ENCODE measurements at places on chromosomes 7 and 10.

- no peak for DNase-seq
These were observed 291.4 kb downstream of the USP6NL start for GRCh38 chr10:11319990-11320602.

GRCh38 chr10:985361-985760 is 2.9 kb upstream of the GTPBP4 start:
- DNase-seq: no peak

DNA sequence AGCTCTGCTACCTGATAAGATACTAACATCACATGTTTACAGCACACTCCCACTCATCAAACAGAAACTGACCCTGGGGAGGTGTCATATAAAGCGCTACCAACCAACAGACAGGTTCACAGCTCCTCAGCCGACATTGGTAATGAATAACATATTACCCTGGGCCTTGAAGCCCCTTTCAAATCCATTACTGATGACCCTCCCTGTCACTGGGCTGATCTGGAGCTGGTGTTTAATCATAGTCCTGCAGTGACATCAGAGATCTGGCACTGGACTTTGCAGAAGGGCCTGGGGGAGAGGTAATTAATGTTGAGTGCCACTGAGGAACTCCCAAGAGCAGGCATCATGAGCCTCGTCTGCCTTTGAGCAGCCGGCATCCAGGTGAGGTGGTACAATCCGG is 306.5 kb upstream of the NFE2L3 start:
- no peak for DNase-seq

GRCh38 chr7:134602881-134603451 is 43.7 kb upstream of the BPGM start:
- no peak for DNase-seq

DNA sequence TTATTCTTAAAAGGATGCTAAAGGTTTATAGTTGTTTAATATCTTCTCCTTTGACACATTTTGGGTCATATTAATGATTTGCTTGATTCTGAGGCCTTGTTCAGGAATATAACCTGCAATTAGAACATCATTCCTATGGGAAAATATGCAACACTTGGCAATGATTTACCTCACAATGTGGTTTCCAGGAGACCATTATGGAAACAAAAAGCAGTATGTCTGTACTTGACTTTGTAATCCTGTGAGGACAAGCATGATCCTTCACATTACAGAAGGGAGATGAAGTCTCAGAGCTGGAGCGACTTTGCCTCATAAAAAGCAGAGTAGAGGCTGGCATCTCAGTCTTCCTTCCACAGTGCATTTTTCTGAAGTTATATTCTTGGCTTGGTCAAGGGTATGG is 57.0 kb upstream of the CDCA7L start:
- no peak for DNase-seq

DNA sequence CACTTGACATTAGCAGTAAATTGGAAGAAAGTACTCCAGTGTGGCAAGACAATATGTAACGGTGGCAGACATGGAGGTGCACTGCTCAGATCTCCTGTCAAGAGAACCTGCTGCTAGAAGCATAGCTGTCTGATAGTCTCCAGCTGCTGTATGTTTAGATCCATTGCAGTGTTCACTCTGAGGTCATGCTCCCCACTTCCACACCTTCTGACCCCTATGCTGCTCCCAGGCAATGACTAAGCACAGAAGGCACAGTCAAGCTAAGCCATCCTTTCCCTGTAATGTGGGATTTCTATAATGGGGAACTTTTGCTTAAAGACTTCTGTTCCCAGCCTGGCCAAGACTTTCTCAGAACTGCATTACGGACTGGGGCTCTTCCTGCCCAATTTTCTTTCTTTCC is 315.8 kb downstream of the HPSE2 start:
- no peak for DNase-seq

GRCh38 chr7:138935465-138936011 is 45.7 kb downstream of the KIAA1549 start:
- DNase-seq: no peak

GRCh38 chr7:112130729-112131410 is 75.3 kb downstream of the DOCK4 start:
- no peak for DNase-seq

- DNase-seq: no peak
These were observed 8.9 kb upstream of the CH25H start for GRCh38 chr10:89216056-89216455.

- no peak for DNase-seq
These were observed 5.3 kb downstream of the CLCN1 start for GRCh38 chr7:143321242-143321641.

DNA sequence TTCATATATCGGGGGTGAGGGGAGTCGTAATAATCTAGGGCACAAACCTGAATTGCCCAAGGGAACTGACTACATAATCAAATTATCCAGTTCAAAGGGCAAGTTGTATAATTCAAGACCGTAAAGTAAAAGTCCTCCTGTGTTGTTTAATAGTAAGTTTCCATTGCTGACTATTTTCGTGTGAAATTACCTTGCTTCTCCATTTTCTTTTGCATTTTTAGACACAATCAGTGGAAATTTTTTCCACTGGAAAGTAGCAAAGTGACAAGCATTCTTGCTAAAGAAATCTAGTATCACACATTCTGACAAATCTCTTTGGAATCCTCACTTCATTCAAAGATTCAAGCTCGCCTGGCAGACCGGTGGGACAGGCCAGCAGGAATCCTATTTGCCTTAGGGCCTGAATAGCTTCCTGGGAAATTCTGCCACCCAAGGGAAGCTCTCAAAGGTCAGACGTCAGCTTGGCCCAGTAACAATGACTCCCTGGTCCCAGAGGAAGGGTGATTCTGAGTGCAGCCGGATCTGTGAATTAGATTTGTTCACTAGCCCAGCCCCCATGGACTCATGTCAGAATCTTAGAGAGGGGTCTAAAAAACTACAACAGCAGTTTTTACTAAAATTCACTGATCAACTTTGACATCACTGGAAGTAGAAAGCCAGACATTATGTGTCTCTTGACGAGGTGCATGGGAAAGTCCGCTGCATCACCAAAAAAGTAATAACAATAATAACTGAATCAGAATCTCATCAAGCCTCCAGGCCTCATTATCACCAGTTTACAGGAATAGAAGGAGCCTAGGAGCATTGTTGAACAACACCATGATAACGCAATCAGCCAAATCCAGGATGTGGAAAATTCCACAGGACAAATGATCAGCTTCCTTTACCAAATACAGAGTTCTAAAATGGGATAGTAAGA is 161.0 kb downstream of the SKIDA1 start:
- no peak for DNase-seq

DNA sequence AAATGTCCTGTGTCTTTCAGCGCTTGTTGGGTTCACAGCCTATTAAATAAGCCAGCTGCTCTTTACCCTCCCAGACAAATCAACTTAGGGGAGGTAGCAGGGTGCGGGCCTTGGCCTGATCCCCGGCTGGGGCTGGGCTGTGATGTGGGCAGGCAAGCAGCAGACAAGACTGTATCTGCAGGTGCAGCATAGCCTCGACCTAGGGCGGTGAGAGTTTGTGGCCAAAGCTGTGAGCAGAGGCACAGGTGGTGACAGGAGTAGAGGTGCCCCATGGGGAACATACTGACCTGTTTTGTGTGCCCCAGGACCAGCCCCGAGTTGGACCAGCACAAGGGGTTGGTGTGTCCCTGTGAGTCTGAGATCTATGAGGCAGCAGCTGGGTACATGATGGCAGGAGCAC is 885.4 kb downstream of the ZNF37A start:
- DNase-seq: no peak

GRCh38 chr10:78844960-78845607 is 223.7 kb upstream of the ZMIZ1 start:
- no peak for DNase-seq

DNA sequence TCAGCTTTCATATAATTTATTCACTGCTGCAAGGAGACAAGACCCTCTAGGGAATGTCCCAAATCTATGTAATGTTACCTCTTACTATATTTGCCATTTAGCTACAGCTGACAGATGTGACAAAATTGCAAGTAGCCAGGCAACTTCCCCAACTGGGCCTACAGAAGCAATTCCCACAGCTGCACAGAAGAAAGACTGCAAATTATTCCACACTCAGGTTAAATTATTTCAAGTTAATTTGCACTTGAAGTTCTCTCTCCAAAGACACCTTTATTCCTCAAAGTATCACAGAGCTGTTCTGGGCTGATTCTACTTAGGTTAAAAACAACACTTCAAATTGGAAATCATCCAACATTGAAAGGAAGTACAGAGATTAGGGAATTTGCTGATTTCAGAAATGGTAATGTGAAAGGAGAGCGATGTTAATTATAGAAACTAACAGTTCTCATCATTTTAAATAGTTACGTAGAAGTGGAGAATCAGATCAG is 133.6 kb downstream of the THSD7A start:
- DNase-seq: no peak

DNA sequence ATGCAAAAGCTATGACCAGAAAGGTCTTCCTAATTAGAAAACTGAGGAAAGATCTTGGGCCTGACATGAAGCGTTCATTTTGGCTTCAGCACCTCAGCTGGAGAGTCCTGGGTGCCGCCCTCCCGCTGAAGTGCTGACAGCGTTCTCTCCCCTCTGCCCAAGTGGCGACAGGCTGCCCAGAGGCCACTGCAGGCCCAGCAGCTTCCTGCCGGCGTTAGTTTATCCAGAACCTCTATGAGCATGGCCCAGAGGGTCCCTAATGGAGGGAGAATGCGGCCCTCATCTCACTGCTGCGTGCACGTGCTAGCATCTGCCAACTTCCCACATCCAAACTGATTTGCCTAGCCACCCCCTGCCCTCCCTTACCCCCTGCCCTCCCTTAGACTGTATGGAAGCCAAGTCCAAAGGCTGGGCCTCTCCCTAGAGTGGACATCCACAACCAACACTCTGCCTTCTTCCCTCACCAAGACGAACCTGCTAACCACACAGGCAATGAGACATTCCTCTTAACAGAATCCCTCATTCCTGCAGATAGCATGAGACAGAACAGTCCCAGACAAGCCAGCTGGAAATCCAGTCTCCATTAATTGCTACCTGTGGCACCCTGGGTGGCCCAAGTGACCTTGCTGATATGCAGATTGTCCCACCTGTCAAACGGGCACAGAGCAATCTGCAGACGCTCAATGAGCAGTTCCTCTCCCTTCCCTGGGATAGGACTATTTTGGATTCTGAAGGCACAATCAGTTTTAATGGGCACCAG is 108.4 kb downstream of the C10orf90 start:
- DNase-seq: no peak

- DNase-seq: no peak
These were observed 50.0 kb downstream of the SRI start for GRCh38 chr7:88169717-88170320.

- DNase-seq: no peak
These were observed 267.5 kb upstream of the KAT6B start for GRCh38 chr10:74558897-74559296.

GRCh38 chr7:108460964-108461363 is 4.7 kb upstream of the NRCAM start:
- no peak for DNase-seq

GRCh38 chr7:69739931-69740431 is 141.7 kb downstream of the AUTS2 start:
- DNase-seq: no peak

DNA sequence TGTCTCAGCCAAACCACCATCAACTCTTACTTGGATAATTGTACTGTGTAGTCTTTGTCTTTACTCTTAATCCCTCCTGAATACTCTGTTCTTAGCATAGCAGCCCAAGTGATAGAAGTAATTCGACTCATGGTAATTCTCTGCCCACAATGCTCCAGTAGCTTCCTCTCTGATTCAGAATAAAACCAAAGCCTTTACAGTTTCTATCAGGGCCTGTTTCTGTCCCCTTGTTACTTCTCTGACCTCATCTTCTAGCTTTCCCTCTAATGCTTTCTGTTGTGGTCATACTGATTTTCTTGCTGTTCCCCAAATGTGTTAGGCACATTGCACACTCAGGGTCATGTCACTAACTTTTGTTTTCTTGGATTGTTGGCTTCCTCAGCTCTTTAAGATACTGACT is 8.0 kb downstream of the ZNF518A start:
- no peak for DNase-seq

DNA sequence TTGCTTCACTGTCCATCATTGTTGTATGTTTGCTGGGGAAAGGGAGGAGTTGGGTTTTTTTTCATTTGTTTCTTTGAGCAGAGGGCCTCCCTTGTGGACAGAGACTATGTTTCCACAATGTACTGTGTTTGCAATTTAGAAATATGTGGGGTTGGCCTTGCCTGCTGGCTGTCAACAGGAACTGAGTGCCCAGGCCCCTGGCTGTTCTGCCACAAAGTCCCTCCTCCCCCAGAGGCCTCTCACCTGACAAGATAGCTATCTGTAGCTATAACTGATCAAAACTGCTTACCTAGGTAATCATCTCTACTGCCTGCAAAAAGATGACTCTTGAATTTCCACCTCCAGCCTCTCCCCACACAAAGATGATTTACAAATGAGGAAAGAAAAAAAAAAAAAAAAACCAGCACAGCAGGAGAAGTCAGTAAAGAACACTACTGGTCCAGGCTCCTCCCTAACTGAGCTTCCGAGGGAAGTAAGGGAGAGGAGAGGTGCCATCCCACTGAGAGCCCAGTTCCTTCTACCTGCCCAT is 121.8 kb downstream of the SGMS1 start:
- no peak for DNase-seq

GRCh38 chr10:131062621-131063260 is 248.8 kb downstream of the TCERG1L start:
- no peak for DNase-seq

GRCh38 chr7:158734861-158735260 is 30.3 kb upstream of the NCAPG2 start:
- no peak for DNase-seq

- DNase-seq: no peak
These were observed 66.9 kb downstream of the SEMA3D start for GRCh38 chr7:85119934-85120333.

DNA sequence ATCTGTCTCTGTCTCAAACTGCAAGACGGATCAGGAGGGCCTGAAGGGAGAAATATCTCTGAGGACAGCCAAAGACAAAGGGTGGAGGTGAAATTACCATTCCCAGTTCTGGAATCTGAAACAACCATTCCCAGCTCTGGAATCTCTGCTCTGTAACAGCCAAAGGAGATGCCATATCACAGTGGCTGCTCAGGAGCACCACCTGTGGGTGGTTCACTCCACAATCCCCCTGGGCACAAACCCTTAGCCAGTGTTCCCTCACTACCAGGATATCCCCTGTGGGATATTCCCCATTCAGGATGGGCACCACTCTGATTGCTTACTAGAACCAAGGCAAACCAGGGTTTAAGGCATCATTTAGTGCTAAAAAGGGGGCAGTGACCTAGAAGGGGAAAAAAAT is 199.0 kb downstream of the HTR7 start:
- no peak for DNase-seq
